NCI-H2029 (cell line): ENCODE measurements at places on chromosomes 7 and 10.

DNA sequence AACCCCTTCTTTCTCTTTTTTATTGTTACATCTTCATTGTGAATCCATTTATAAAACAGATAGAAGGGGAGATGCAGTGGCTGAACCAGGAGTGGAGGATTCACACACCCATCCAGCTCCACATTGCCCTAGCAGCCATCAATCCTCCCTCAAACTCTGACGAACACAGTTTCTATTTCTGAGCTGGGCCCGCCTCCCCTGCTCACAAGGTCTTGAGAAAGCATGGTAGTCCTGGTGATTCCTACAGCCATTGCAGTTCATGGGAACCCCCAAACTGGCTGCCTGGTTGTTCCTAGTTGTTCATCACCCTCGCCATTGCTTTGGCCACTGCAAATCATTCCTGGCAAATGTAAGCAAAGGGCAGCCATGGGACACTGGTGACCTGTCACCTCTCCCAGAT is 258.5 kb upstream of the AOAH start:
- DNase-seq: no peak

DNA sequence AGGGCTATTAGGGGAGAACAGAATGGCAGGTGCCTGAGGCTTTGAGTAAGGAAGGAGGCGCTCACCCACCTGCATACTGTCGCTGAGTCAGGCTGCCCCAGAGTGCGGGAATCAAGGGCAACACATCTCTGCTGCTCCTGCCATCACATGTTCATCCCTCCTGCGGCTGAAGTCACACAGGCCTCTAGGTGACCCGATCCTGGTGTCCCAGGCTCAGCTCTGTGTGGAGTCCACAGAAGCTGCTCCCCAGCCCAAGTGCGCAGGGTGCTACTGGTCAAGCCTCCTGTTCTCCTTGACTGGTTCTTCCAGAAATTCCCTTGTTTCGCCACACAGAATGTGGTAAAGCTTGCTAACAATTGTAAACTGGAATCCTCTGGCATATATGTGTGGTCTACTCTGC is 96.9 kb upstream of the IL6 start:
- DNase-seq: no peak

DNA sequence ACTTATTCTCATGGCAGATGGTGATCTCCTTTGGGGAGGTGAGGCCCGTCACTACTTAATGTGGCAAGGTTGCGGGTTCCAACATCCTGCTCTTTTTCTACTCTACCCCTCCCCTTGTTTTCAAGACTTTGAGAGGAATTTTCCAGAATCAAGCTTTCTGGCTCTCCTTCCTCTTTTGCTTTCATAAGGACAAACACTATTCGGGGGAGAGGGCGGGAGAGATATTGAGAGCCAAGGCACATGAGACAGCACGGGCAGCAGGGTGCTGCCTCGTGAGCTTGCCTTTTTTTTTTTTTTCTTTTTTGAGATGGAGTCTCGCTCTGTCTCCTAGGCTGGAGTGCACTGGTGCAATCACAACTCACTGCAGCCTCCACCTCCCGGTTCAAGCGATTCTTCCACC is 6.9 kb upstream of the PFKFB3 start:
- DNase-seq: no peak

DNA sequence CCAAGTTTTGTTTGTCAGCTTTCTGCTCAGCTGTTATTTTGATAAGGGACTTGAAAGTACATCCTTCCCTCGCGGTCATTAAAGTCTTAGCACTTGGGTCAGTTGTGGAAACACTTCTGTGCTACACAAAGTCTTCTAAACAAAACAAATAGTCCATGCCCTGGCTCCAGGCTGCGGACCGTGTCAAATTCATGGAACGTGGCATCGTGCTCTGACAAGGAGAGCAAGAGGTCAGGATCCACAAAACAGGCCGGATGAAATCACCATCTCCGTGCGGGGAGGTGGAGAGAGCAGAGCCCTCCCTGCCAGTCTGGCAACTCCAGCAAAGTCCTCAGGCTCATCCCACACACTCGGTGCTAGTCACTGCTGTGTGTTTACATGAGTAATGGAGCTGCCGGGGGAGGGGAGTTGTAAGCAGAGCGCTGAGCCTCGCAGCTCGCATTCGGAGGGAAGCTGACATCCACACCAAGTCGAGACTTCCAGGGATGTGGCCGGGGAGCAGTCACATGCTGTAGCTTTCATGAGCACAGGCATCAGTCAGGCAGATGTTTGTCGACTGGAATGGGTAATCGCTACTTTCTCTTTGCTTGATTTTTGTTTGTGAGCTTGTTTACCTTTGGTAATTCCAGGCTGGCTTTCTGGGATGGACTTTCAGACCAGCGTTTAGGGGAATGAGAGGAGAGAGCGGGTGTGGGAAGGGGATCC is 147.6 kb downstream of the ARID5B start:
- no peak for DNase-seq

GRCh38 chr7:37510043-37510634 is 61.5 kb upstream of the ELMO1 start:
- no peak for DNase-seq

DNA sequence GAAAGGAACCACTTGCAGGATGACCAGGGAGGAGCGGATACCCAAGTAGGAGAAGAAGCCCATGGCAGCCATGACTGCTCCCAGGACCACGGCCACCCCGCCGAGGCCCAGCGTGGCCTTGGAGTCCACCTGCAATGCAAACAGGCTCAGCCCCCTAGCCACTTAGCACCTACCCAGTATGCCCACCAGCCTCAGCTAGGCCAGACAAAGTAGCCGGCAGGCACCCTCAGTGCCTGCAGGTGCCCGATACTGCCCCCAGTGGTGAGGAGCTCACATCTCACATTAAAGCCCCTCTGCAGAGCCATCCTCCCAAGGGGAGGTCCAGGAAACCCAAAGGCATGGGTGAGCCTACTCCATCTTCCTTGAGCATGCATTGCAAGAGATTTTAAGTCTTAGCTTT is 6.6 kb downstream of the NPC1L1 start:
- peak; percentile 49 for DNase-seq

DNA sequence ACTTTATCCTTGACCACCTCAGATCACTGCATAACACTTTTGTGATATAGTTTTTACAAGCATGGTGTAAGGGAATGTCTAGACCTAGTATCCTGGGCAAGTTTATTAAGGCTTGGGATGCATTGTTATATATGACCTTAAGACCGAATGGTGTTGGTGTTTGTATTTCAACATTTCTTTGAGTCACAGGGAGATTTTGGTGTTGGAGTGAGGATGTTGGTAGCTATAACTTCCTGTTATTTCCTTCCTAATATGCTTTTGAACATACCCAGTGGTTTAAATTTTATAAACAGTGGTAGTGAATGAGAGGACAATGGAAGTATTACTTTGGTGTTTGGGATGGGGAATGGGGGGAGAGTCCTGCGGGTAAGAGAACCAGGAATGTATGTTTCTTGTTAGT is 2.6 kb downstream of the EXOC4 start:
- DNase-seq: no peak

DNA sequence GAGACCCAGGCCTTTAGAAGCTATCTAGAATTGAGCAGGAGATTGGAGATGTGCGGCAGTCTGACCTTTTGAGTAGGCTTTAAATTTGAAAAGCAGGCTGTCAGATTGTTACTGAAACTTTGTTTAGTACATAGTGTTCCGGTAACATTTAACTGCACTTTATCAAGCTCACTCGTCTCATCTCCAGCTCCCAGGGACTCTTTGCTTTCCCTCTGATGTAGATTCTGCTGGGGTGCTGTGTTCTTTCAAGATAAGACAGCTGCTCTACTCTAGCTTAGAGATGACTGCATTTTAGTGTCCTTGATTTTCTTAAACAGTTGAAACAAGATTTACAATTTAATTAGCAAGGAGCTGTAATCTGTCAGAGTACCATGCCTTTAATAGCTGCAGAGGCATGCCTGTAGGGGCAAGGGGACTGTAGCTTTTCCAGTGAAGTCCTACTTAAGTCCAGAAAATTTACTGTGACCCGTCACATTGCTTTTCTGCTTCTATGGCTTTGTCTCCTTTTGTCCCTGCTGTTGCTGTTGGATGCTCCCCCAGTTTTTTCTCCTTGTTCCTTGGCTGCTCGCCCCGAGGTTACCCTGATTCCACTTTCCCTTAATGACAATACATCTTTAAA is 56.4 kb upstream of the MTPN start:
- no peak for DNase-seq

- no peak for DNase-seq
These were observed 22.1 kb upstream of the SAR1A start for GRCh38 chr10:70192326-70192968.

DNA sequence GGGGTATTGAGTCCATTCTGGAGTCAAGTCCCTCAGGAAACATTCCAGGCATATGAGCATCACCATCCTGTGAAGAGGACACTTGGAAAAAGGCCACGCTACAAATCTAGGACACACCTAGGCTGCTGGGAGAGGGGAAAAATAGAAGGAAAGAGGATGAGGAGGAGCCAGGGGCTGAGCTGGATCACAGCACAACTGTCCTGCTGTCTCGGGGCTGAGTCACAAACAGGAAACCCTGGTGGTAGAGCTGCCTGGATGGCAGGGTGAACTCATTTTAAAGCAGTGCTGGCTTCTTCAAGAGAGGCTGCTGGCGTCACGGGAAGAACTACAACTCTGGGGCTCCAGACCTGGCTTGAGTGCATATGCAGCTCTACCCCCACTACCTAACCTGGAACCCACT is 151.5 kb downstream of the RNF216 start:
- DNase-seq: peak; percentile 8

DNA sequence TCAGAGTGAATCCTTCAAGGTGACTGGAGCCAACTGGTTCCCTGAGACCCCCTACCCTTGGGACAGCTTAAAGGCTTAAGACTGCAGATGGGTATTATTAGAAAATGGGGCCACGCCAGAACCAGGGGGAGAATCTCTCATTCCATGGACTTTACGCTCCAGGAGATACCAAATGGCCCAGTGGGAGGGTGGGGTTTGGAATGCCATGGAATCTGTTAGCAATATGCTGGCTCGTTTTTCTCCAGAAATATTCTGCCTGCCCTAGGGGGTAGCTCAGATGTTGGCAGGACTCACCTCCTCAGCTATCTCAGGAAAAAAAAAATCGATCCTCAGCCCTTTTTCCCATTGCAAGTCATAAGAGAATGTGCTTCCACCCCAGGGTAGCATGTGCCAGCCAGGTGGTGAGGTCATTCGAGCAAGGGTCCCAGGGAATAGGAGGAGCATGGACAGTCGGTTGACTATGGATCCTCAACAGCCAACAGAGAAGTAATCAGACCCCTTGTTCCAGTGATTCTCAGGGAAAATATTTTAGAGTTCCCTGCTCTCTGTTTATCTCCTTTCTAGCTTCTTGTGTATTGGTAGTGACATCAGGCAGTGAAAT is 22.9 kb downstream of the SVIL start:
- DNase-seq: no peak

DNA sequence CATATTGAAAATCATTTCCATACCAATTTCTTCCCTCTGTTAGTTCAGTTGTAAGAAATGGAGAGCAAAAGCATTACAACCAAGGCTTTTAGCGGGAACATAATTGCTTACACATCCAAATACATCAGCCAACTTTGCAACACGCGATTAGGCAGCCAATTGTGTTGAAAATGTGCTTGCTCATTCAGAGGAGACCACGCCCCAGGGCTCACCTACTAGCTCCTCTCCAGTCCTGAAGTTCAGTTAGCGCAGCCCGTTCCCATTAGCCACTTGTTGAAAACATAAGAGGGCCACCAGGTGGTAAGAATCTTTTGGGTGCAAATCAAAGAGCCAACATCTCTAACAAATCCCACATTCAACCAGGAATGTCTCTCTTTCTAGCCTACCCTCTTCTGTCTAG is 213.2 kb upstream of the MDFIC start:
- no peak for DNase-seq

DNA sequence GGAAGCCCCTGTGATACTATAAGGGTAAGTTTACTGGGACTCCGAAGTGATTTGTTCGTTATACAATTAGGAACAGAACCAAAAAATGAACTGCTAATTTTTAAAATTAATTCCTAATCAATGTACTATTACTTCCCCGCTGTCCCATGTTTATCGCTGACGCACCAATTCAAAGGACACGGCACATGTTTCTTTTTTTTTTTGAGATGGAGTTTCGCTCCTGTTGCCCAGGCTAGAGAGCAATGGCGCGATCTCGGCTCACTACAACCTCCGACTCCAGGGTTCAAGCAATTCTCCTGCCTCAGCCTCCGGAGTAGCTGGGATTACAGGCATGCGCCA is 1.5 kb upstream of the FMC1 start:
- DNase-seq: no peak

DNA sequence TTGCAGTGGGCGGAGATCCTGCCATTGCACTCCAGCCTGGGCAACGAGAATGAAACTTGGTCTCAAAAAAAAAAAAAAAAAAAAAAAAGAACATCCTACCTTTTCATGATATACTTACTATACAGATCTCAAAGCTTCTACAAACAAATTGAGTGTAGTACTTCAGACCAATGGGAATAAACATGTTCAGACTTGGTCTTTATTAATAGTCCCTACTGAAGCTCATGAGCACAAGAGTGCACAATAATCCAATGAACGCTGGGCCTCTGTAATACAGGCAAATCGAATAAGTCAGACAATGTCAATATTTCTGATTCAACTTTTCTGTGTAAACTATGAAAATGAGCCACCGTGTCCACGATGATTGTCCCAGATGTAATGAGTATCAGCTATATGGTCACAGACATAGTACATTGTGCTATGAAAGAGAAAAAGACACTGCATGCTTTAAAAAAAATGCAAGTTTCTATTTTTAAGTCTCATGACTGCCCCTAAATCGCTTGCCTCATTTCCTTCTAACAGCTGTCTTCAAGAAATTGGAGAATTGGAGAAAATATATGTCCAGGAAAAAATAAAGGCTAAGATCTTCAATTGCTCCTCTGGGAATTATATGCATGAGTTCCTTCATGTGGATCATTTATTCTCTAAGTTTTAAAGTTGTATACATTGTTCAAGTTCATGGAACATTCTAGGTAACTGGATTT is 64.0 kb upstream of the CTTNBP2 start:
- no peak for DNase-seq

- no peak for DNase-seq
These were observed 47.5 kb downstream of the CCDC172 start for GRCh38 chr10:116371737-116372136.

DNA sequence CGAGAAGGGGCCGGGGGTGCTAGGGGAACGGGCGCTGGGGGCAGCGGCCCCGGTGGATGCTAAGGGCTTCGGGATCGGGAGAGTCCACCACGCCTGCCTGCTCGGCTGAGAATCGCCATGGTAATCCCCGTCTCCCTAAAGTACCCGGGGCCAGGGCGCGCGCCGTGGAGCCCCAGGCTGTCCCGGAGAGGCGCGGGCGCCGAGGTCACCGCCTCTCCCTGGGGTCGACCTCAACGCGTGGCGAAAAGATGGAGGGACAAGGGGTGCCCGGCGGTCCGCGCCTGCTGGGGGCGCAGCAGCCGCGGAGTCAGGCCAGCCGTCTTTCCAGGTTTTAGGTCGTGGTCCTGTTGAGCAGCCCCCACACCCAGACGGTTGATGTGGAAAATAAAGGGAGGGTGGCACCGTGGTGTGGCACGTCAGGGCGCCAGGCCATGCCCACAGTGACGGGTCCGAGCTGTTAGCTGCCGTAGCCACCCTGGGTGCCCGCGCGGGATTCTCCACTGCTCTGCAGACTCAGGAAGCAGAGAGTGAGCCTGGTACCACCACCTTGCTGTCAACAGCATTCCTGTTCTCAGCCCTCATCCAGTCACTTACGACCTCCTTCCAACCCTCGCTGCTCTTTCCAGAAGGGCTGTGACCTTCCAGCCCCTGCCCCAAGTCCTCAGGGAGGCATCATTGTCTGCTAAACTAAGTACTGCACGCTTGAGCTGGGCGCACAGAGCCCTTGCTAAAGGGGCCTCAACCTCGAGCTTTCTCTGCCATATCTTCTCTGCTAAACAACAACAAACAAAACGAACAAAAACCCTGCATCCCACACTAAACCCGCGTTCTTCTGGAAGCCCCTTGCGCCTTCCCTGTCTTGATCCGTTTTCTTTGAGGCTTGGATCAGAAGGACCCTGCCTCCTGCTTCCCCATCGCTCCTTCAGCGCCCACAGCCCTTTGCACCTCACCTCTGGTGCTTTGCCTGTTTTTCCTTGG is 666 bp downstream of the SMKR1 start:
- DNase-seq: no peak
